ENCODE measurements at places on chromosomes 12 and 14.

GRCh38 chr14:101813171-101813759 is 51.8 kb downstream of the PPP2R5C start:
- DNase-seq, result no peak

GRCh38 chr12:111444314-111444924 is 38.7 kb downstream of the SH2B3 start:
- DNase-seq, result no peak

- DNase-seq, result no peak
These were observed 59.5 kb upstream of the FUT8 start for GRCh38 chr14:65352964-65353530.

GRCh38 chr14:87108726-87109125 is 884.3 kb downstream of the GALC start:
- DNase-seq, result no peak

GRCh38 chr12:63929426-63929825 is 84.9 kb downstream of the SRGAP1 start:
- no peak for DNase-seq

DNA sequence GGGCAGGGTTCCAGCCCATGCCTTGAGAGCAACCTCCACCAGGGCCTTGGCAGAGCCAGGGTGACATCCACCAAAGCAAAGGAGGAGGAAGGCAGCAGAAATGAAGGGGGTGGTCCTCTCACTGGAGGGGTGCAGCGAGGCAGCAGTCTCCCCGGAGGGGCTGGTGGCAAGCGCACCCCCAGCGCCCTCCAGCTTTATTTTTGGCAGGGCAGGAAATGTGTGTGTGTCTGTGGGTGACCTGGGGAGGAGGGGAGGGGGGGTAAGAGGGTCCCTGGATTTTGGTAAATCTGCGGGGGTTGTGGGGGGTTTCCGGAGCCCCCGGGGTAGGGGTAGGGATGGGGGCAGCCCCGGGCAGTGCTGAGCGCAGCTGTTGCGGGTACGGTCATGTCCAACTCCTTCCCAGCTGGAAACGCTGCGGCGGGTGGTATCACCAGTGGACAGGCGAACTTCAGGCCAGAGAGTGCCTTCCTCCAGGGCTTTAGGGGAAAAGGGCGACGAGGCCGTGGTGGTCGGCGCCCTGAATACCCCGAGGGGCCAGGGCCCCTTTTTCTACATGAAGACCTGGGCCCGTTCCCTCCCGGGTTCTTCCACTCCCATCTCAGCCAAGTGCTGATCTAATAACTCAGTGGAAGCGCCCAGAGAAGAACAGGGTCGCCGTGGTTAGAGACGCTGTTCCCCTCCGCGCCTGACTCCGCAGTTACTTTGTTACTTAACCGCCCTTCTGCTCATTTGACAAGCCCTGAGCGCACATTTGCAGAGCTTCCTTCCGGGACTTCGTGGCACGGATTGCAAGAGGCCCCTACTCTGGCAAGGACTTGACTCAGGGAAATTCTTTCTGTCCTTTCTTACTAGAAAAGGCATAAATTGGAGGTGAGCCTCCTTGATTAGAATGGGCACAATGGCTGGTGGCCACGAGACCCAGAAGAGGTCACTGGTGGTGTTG is 55.2 kb downstream of the FOS start:
- no peak for DNase-seq

- DNase-seq, result no peak
These were observed 220.2 kb upstream of the CPNE8 start for GRCh38 chr12:39125566-39125965.

Measured in brain pericyte (primary cell).